HuH-7 (cell line): ENCODE measurements at places on chromosomes 7 and 10.

GRCh38 chr10:18145652-18146051, 5.4 kb downstream of the CACNB2 start:
- DNase-seq = no peak

DNA sequence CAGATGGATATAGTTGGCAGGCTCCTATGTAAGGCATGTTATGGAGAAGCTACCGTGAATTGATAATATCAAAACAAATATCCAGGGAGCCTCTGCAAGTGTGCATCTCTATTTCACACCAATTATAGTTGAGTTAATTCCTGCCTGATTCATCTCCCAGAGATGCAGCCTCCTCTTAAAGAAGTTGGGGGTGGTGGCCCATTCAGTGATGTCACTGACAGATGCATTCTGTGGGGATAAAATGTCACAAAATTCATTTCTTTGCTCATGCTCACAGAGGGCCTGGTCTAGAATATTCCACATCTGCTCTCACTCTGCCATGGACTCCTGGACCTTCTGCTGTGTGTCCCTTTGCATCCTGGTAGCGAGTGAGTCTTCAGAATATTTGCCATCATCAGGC, 189.1 kb upstream of the PRSS1 start:
- no peak for DNase-seq

DNA sequence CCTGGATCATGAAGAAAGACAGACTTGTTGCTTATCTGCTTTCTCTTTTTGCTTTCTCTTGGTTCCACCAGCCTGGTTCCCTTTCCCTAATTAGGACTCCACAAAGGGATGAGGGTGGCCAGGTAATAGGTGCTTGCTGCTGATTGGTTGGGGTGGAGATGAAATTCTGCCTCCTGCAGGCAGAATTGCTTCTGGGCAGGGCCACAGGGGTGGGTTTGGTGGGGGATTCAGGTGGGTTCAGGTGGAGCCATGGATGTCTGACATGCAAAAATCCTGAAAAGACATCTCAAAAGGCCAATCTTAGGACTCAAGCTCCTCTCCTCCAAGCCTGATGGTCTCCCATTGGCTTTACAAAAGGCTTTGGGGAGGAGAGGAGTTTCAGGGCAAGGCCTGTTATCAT, 25.4 kb upstream of the ACHE start:
- no peak for DNase-seq

DNA sequence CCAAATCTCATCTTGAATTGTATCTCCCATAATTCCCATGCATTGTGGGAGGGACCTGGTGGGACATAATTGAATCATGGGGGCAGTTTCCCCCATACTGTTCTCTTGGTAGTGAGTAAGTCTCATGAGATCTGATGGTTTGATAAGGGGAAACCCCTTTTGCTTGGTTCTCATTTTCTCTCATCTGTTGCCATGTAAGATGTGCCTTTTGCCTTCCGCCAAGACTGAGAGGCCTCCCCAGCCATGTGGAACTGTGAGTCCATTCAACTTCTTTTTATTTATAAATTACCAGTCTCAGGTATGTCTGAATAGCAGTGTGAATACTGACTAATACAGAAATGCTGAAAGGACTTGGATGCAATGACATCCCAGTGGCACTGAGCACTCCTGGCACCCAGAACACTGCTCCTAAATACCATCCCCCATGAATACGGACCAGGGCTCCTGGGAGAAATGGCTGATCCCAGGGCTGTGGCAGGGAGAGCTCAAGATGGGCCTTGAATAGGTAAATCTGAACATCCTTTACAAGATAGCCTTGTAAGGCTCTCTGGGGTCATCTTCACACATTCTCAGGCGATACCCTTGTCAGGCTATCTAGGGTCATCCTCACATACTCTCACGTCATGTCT, 19.4 kb downstream of the ZFAND2A start:
- DNase-seq = no peak

DNA sequence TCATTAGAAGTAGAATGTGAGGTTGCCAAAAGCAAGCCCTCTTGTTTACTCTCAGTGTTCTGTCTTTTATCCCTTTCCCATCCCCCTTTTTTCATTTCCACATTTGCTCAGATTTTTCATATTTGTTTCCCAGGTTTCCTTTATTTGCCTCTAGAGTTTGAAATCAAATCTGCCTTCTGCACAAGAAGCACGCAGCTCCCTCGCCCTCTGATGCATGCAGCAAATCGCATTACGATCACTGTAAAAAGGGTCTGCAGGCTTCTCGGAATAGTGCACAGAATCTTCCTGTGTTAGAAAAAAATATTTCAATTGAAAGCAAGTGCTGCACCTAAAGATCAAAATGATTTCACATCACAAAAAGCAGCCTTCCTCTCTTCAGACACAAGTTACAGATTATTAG, 129.0 kb downstream of the GPAM start:
- DNase-seq = no peak

GRCh38 chr7:157016352-157017041, 6.0 kb upstream of the MNX1 start:
- DNase-seq = no peak
